ENCODE measurements at places on chromosomes 7 and 10.

DNA sequence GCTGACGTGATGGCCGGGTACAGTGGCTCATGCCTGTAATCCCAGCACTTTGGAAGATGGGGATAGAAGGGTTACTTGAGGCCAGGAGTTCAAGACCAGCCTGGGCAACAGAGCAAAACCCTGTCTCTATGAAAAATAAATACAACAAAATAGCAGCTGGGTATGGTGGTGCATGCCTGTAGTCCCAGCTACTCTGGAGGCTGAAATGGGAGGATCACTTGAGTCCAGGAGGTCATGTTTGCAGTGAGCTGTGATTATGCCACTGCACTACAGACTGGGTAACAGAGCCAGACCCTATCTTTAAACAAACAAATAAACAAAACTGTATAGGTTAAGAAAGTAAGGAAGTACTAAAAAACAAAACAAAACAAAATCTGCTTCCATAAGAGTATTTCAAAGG lies 6.2 kb upstream of the CUL2 start:
- DNase-seq: no peak

DNA sequence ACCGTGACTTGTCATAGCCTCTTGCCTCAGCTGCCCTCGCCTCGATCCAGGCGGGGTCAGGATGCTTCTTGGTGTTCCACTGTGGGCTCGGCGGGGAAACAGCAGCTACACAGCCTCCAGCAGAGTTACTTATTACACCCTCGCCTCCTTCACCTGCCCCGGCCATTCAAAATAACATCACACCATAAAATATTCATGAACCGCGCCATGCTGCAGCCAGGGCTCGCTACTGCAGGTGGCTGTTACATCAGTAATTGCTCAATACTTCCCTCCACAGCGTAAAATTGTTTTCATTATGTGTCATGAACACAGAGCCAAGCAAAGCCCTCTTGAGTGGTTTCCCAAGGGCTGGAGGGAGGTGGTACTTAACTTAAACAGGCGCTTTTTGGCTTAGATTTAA lies 241.5 kb upstream of the SP8 start:
- no peak for DNase-seq

DNA sequence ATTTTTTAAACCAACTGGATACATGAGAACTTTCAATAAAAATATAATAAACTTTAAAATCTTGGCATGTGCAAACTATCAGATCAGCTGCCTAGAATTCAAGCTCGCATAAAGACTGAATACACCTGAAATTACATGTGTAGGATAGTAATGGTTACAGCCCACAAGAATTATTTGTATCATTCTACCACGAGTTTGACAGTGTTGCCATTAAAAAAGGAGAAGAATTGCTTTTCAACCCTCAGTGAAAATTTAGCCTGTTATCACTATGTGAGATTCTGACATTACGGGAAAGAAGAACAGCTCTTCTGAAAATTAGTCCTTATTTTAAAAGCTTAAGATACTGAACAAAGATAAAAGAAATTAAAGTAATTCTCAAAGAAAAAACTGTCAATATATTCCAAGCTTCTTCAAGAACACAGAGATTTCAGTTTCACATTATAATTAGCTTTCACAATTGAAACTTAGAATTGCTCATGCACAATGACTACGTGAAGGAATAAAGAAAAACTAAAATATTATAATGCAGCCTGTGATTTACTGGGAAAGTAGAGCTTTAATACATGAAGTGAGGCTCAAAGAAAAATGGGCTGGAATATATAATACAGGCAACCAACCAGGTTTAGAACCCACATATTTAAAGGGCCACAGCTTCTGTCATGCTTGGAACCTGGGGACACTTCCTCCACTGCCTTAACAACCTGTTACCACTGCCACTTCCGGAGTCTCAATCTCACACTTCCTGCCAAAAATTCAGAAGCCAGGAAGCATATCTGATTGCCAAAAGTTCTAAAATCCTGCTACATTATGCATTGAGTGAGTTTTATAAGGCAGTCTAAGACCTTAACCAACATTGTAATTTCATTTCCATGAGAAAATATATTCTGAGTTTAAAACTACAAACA lies 23.2 kb downstream of the TPK1 start:
- DNase-seq: no peak

- no peak for DNase-seq
Observed at GRCh38 chr10:131248376-131249165, 63.0 kb downstream of the TCERG1L start.

DNA sequence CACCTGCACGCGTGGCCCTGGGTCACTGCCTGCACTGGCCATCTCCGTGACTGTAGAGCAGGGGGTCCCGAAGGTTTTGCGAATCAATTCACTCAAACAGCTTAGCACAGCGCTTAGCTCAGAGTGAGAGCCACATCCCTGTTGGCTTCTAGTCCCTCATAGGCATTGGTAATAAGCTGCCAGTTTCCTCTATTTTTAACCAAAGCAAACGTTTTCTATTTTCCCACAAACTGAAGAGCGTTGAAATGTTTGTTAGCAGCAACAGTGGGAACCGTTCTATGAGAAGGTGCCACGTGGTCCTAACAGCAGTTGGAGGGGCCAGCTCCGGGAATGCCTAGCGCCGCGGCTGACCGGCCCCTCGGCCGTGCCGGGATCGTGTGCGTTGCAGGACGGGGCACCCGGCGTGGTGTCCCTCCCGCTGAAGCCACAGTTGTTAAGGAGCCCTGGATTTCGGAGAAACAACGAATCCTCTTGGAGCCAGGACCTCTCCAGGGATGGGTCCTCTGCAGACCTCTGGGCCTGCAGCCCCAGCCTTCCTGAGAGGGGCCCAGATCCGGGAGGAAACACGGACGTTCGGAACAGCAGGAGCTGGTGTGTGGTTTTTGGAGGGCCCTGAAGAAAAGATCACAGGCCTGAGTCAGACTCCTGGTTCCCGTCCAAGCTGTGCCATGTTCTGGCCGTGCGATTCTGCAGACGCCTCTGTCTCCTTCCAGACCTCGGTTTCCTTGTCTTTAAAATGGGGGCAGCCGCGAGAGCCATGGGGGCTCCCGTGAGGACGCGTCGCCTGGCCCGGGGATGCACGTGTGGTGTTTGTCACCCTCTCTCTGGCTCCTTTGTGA lies 40.3 kb downstream of the FAM20C start:
- DNase-seq: no peak

- no peak for DNase-seq
Observed at GRCh38 chr10:79203014-79203644, 134.4 kb downstream of the ZMIZ1 start.

DNA sequence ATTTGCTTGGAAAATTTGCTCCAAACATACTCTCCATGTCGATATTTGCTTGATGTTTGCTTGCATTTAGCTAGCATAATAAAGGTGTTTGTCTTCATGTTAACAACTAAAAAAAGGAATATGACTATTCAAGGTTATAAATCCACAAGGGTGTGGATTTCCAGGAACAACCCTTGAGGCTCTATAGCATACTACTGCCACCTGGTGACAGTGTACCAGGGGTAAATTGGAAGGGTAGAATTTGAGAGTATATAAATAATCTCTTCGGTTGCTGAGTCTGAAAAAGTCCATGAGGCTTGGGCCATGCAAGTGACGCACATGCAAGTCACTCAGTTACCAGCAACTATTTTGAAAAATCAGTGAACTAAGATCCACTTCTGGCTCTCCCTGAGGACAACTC lies 68.4 kb downstream of the SLIT1 start:
- DNase-seq: no peak

- no peak for DNase-seq
Observed at GRCh38 chr10:132375116-132375794, 21.7 kb upstream of the PWWP2B start.

- DNase-seq: no peak
Observed at GRCh38 chr7:93566876-93567275, 7.6 kb downstream of the CALCR start.

- no peak for DNase-seq
Observed at GRCh38 chr10:63013755-63014154, 119.4 kb upstream of the NRBF2 start.

GRCh38 chr7:70553364-70553763 lies 578.6 kb upstream of the GALNT17 start:
- DNase-seq: no peak

GRCh38 chr10:35493196-35494118 lies 111.7 kb upstream of the GJD4 start:
- no peak for DNase-seq

DNA sequence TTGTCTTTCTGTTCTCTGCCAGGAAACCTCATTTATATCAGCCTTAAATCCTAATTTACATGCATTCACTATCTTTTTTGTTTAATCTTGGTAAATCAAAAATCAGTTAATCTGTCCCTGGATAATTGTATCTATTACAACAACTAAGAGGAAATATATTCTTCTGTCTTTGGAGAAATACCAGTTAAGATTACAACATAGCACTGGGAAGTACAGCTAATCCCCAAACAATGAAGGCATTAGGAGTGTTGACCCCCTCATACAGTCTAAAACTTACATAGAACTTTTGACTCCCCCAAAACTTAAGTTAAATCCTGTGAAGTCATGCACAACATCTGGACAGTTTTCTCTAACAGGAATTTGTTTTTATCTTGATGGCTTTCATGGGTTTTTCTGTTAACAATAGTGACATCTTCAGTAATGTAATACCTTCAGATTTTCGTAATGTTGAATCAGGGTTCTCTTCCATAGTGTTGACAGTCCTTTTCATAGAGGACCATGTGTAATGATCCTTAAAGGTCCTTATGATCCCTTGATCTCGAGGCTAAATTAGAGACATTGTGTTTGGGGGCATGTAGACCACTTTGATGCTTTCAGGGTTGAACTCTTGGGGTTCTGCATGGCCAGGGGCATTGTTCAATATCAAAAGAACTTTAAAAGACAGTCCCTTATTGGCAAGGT lies 24.1 kb upstream of the ABCC2 start:
- no peak for DNase-seq

DNA sequence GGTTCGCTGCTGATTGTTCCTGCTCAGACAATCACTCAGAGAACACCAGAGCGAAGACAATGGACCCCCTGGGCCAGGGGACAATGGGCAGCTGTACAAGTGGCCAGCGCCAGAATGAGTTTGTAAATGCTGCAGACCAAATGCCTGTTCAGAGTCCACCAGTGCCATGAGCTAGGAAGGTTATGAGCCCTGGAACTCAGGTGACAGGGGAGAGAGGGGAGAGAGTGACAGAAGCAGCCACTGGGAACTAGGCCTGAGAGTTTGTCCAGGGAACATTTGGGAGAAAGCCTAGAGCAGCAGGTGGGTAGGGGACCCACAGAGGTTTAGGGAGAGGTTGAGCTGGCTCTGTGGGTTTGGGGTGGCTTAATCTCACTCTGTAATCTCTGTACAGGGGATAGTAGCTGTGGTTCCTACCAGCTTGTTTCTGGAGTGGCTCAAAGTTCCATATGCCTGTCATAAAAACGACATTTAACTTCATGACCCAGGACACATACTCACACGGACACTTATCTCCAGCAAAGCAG lies 60.4 kb downstream of the C10orf105 start:
- no peak for DNase-seq

DNA sequence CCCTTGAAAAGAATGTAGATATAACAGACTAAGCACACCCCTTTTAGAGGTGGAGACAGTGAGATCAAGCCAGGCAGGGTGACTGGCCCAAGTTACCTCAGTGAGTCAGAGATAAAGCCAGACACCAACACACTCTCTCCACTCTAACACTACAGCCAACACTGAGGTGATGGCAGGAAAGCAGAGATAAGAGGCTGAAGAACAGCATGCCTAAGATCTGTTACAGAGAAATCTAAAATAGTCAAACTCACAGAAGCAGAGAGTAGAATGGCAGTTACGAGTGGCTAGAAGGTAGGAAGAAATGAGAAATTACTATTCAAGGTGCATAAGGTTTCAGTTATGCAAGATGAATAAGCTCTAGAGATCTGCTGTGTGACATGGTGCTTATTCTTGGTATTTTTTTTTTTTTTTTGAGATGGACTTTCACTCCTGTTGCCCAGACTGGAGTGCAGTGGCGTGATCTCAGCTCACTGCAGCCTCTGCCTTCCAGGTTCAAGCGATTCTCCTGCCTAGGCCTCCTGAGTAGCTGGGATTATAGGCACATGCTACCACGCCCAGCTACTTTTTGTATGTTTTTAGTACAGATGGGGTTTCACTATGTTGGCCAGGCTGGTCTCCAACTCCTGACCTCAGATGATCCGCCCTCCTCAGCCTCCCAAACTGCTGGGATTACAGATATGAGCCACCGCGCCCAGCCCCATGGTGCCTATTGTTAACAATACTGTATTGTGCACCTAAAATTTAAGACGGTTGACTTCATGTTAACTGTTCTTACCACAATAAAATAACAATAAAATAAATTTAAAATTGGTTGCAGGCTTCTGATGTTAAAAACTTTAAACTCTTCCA lies 28.7 kb downstream of the ICA1 start:
- no peak for DNase-seq

DNA sequence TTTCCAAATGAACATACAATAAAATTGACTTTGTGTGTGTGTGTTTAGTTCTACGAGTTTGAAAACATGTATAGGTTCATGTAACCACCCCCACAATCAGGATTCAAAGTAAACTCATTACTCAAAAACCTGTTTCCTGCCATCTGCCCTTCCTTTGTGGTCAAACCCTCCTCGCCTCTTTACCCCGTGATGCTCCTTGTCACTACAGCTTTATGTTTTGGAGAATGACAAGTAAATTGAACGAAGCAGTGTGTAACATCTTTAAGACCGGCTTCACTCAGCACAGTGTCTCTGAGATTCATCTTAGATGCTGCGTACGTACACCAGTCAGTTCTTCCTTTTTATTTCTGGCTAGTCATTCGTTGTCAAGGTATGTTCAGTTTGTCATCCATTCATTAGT lies 54.6 kb upstream of the MKI67 start:
- no peak for DNase-seq

DNA sequence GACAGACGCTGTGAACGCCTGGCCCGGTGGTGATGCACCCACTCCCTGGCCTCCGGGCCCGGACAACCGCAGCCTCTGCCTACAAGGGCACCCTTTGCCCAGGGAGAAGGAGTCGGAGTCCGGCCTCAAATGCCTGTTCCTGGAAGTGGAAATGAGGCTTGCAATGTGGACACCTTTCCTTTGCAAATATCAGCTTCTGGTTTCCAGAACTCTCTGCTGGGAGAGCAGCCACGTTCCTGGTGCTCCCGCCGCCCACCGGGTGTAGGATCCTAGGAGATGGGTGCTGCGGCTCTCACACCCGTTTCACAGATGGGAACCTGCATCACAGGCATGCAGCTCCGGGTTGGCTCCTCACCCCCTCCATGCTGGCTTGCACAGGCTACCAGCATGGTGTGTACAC lies 2.9 kb downstream of the FOXL3 start:
- no peak for DNase-seq

GRCh38 chr10:75718991-75719390 lies 287.6 kb downstream of the LRMDA start:
- DNase-seq: no peak

DNA sequence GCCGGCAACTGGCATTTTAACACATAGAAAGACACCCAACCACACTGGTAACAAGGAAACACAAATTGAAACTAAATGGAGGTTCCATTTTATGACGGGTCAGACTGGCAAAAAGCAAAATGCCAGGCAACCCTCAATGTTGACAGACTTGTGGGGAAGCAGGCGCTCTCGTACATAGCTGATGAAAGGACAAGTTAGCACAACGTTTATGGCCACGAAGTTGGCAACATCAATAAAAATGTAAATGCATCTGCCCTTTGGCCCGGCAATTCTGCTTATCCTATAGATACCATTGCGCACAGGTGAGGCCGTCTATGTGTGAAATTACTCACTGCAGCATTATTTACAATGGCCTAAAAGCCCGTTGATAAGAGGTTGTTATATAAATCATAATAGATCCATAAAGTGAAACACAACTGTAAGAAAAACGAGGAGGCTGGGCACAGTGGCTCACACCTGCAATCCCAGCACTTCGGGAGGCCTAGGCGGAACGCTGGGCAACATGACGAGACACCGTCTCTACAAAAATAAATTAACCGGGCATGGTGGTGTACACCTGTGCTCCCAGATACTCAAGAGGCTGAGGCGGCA lies 39.8 kb downstream of the FOXL3 start:
- no peak for DNase-seq
